ENCODE measurements at places on chromosomes 7 and 10. TPM values are rescaled to one million over a fixed set of nuclear protein-coding genes. Genes with fewer than 3 reads are reported as not detected.

DNA sequence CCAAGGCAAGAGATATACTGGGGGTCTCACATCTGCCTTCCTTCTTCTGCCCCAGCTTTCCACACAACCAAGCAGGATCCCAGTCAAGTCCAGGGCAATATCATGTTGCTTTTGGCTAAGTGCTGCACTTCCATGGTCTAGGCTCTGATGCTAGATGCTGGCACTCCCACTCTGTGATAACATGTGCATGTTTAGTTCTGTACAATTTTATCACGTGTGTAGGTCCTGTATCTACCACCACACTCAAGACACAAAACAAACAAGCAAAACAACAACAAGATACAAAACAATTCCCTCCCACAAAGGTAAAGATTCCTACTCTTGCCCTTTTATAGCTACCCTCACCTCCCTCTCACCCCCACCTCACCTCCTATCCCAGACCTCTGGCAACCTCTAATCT, 105.6 kb upstream of the HABP2 start:
- DNase-seq: no peak

Gene VSTM4
- 0.39 TPM for polyA plus RNA-seq

GRCh38 chr10:44017483-44018145, 367.3 kb downstream of the CXCL12 start:
- no peak for DNase-seq

Gene CCAR1
- polyA plus RNA-seq: 27.5 TPM

GRCh38 chr7:94580601-94581000, 71.0 kb downstream of the CASD1 start:
- DNase-seq: no peak

GRCh38 chr7:109479388-109479787, 909.7 kb downstream of the DNAJB9 start:
- DNase-seq: peak; percentile 5

GRCh38 chr10:75136346-75136745, 24.9 kb downstream of the SAMD8 start:
- no peak for DNase-seq

Gene OR13A1
- polyA plus RNA-seq: not detected

DNA sequence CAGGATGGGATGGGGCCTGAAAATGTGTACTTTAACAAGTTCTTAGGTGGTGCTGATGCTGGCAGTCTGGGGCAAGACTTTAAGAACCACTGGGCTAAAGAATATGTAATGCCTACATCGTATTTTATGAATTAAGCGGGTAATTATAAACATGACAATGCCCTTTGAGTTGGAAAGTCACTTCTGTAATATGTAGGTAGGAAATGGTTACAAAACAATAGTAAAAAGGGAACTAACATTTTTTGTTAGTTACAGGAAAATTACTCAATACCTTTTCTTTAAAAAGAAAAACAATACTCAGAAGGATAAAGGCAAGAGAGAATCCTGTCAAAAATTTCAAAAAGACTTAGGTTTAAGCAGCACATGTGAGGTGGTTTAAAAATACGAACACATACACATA, 48.3 kb upstream of the STEAP4 start:
- no peak for DNase-seq

Gene RGR
- not detected for polyA plus RNA-seq

GRCh38 chr7:31646942-31647341, 40.1 kb upstream of the PPP1R17 start:
- DNase-seq: no peak

- no peak for DNase-seq
Measured at GRCh38 chr10:29970576-29970975, 88.8 kb downstream of the JCAD start.

DNA sequence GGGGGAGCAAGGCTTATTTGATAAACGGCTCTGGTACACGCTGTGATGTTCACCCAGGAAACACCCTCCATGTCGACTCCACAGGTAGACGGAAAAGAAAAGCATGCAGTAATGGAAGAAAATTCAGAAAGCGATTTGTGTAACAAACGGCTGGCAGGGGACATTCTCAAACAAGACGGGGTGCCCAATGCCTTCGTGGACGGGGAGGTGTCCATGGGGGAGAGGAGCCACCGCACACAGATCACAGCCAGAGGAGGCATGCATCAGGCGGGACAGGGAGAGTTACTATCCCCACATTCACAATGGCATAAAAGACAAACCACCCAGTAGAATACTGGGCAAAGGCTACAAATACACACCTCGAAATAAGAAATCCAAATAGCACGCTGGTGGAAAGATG, 20.1 kb downstream of the CNPY1 start:
- no peak for DNase-seq

Gene ADAM12
- polyA plus RNA-seq: 24.0 TPM

DNA sequence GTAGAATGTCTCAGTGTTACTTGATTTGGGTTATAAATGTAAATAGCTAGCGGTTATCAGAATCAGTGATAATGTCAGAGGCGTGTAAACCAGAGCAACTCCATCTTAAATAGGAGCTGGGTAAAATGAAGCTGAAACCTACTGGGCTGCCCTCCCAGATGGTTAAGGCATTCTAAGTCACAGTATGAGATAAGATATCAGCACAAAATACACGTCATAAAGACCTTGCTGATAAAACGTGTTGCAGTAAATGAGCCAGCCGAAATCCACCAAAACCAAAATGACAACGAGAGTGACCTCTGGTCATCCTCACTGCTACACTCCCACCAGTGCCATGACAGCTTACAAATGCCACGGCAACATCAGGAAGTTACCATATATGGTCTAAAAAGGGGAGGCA, 172.3 kb downstream of the CHRM2 start:
- DNase-seq: no peak

DNA sequence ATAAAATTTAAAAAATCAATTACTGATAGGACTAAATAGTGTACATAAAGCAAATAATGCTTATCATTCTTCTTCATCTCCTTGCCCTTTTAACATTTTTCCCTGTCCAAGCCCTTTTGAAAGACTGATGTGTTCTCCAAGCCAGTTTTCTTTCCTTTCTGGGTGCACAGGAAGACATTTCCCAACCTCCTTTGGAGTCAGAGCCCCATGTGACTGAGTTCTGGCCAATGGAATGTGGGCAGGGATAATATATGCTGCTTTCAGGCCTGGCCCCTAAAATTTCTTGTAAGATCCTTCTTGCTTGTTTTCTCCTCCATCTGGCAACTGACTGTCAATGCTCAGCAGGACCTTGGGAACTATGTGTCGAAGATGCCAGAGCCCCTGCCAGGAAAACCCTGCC, 197.5 kb downstream of the EMX2 start:
- no peak for DNase-seq

Gene ITGB8
- 0.99 TPM for polyA plus RNA-seq

Gene GNAT3
- not detected for polyA plus RNA-seq

DNA sequence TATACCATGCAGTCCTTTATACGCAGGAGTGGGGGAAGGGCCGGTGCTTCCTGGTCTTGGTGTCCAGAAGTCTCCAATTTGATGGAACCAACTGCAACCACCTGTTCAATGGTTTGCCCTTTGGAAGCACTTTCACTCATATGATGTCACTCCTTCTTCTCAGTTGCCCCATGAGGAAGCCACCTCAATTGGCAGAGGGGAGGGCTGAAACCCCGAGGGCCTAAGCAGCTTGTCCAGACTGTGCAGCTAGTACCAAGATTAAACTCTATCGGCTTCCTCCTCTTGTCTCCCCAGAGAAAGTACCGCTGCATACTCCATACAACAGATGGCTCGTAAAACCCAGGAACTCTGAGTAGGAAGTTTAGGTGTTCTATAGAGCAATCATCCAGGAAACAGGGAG, 789.4 kb downstream of the TYW1 start:
- DNase-seq: no peak

- peak; percentile 23 for DNase-seq
Measured at GRCh38 chr7:45391618-45392451, 182.3 kb upstream of the ADCY1 start.

DNA sequence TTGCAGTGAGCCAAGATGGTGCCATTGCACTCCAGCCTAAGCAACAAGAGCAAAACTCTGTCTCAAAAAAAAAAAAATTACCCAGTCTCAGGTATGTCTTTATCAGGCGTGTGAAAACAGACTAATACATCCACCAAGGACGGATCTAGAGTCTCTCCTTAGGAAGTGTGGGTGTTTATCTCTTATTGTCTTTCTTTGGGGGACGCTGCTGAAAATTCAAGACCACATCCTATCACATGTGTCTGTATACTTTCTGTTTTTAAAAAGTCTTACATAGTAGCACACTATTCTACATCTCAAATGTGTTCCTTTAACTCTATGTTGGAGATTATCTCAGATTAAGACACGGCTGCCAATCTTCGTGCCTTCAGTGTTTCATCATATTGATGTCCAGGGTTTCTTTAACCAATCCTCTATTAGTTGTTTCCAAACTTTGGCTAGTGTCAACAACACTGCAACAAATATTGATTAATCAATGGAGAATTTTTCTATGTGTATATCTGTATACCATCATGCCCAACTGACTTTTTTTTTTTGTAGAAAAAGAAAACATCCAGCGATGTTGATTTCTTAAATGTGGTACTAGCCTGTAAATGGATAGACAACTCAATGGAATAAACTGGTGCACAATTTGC, 92.3 kb upstream of the KDM7A start:
- DNase-seq: no peak

Gene ADAMTS14
- polyA plus RNA-seq: 1.2 TPM

Gene TSPAN13
- 0.26 TPM for polyA plus RNA-seq

Gene IL2RA
- polyA plus RNA-seq: not detected

GRCh38 chr7:116736927-116737715, 65.1 kb downstream of the MET start:
- no peak for DNase-seq

GRCh38 chr7:20260223-20260622, 43.0 kb upstream of the MACC1 start:
- no peak for DNase-seq

- no peak for DNase-seq
Measured at GRCh38 chr10:100866575-100867098, 46.1 kb upstream of the SLF2 start.

- no peak for DNase-seq
Measured at GRCh38 chr10:119502209-119502608, 40.3 kb downstream of the RGS10 start.

GRCh38 chr7:135842446-135843179, 94.0 kb upstream of the FAM180A start:
- no peak for DNase-seq

- DNase-seq: no peak
Measured at GRCh38 chr10:123687758-123688157, 21.6 kb downstream of the GPR26 start.

DNA sequence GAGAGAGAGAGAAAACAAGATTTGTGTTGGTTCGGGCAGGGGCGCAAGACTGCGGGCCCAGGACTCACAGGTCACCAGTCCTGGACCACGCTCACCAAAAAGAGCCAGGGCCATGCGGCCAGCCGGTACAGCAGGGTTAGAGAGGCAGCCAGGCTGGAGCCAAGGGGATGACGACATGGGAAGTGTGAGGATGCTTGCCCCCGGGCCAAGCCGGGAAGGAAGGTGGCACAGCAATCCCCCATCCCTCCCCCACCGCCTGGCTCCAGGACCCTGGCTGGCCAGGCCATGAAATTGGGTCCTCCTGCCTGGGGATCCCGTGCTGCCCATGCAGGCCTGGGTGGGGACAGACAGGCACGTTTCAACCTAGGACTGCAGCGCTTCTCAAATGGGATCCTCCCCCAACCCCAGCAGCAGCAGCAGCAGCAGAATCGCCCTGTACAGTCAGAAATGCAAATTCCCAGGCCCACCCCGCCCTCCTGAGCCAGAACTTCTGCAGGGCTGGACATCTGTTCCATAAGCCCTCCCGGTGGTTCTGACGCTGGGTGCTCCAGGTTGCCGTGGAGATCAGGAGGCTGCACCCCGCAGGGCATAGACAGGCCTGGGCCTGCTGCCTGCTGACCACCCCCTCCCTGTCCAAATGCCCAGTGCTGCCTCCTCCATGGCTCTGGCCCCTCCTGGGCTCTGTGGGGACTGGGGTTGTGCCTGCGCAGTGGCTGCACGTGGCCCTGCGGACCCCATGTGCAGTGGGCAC, 35.0 kb downstream of the YKT6 start:
- peak; percentile 94 for DNase-seq

Gene SPDYE17
- polyA plus RNA-seq: not detected

- no peak for DNase-seq
Measured at GRCh38 chr10:4672201-4672600, 153.8 kb upstream of the AKR1E2 start.

Gene CADPS2
- 0.05 TPM for polyA plus RNA-seq

DNA sequence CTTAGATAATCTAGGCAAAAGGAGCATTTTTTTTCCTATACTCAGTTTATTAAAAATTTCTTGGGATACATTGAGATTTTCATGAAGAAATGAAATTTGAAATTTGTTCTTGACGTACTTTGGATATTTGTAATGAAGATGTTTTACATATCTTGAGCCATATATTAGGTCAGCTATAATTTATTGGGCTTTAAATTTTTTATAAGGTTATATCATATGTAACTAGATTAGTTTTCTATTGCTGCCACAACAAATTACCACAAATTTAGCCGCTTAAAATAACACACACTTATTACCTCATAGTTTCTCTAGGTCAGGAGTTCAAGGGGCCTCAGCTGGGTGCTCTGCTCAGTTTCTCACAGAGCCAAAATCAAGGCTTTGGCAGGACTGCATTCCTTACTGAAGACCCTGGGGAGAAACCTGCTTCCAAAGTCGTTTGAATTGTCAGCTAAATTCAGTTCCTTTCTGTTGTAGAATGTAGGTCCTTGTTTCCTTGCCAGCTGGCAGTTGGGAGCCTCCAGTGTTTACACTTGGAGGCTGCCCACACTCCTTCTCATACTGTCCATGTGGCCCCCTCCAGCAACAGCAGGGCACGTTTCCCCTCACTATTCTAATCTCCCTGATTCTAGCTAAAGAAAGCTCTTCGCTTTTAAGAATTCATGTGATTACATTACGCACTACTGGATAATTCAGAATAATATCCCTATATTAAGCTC, 42.6 kb upstream of the DNAH11 start:
- no peak for DNase-seq

DNA sequence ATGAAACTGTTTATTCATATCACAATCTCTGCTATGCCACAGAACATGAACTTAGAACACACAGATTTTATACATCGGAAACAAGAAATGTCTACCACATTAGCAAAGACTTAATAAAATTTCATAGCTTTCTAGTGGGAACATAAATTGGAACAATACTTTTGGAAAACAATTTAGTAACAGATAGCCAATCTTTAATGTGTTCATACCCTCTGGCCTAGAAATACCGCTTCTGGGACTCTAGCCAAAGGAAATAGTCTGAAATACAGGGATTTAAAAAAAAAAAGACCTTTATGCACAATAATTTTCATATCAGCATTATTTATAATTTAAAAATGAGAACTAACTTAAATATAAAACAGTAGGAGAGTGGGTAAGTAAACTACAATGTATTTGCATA, 168.5 kb downstream of the PLXNA4 start:
- peak; percentile 54 for DNase-seq

Gene CDK6
- polyA plus RNA-seq: 30.3 TPM

Gene HOXA5
- polyA plus RNA-seq: not detected

- DNase-seq: no peak
Measured at GRCh38 chr7:14639329-14639728, 263.2 kb downstream of the DGKB start.

Gene LEP
- not detected for polyA plus RNA-seq

Gene HTR5A
- not detected for polyA plus RNA-seq

DNA sequence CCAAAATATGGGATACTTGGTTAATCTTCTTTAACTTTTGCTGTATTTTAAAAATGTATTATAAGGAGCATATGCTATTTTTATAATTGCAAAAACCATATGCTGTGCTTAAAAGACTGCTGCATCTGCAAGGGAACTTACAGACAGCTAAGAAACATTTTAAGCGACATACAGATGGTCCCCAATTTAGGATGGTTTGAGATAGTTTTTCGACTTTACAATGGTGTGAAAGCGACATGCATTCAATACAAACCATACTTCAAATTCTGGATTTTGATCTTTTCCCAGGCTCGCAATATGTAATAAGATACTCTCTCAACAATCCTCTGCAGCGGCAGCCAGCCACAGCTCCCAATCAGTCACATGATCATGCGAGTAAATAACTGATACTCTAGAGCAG, 73.2 kb downstream of the SHTN1 start:
- no peak for DNase-seq

All from SK-N-SH (cell line).